CD4-positive, alpha-beta T cell treated with Interleukin-12 subunit alpha and Interleukin-12 subunit beta, for 1 hour (primary cell): ENCODE measurements at places on chromosomes 2 and 18.
A peak's percentile ranks its signal among the peaks of the same experiment; 100 is the strongest.

DNA sequence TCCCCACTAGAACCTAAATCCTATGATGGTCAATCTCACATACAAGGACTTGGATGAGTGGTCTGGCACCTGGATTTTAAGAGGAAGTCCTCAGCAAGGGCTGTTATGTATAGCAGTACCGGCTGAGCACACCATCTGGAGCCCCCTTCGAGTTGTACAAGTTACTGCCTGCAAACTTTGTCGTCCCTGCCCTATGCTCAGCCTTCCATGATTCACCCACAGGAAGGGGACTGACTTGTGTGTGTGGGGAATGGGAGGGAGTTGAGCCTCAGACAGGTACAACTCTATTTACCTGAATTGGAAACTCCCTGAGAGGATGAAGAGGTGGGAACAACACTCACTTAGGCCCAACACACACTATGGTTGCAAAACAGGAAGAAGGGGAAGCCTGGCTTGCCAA, 186.6 kb downstream of the MYO5B start:
- DNase-seq = no peak

GRCh38 chr2:112730216-112730615, 9.4 kb downstream of the NT5DC4 start:
- no peak for DNase-seq

- no peak for DNase-seq
Measured at GRCh38 chr18:37287601-37288000, 278.0 kb downstream of the CELF4 start.

DNA sequence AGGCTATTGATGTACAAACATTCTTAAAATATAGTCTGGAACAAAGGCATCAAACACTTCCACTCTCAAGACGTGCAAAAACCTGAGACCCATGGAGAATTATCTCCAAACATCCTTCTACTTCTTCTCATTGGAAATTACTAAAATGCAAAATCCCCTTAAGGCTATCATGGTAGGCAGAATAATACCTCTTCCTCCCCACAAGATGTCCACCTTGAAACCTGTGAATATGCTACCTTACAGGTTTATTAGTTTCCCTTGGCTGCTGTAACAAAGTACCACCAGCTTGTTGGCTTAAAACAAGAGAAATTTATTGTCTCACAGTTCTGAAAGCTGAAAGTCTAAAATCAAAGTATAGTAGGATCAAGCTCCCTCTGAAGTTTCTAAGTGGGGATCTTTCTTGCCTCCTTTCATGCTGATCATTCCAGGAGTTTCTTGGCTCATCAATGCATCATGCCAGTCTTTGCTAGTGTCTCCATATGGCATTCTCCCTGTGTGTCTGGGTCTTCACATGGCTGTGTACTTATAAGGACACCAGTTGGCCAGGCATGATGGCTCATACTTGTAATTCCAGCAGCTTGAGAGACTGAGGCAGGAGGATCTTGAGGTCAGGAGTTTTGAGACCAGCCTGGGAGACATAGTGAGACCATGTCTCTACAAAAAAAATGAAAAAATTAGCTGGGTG, 163.7 kb upstream of the NCK2 start:
- DNase-seq = no peak

DNA sequence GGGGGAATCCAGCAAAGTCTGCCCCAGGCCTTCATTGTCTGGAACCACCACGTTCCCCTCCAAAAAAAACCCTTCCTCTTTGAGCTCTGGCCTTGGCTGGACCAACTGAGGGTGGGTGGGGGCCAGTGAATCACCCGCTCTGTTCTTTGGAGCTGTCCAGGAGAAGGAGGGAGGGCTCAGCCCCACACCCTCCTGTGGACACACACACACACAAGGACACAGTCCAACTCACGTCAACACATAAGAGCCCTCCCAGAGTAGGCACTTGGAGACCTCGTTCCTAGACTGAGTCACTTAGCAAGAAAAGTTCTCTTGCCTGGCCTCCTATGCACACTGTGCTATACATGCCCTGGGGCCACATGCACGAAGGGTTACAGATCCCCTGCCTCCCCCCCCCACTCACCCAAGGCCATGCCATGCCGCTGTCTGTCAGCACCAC, 1.2 kb upstream of the TNS1 start:
- DNase-seq = no peak

DNA sequence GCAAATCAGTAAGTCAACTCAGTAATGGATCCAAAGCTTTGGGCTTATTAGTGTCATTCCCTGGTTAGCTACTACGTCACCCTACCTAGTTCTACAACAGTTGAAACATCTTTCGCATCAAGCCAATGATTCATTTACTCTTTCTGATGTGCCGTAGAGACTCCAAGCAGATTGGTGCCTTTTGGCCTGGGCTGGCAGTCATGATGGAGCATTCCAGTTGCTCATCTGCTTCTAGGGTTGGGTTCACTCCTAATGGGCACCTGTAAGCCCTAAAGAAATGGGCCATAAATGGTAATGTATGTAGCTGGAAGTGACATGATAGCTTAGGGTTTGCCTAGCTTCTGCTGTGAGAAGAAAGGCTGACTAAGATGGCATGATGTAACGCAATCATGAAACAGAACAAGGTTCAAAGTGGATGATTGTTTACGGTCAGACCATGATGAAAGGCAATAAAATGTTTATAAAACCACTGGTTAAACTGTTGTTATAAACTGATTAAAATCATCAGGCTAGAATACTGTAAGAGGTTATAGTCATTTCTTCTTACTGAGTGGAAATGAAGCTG, 20.4 kb upstream of the CCL20 start:
- DNase-seq = no peak

- DNase-seq = no peak
Measured at GRCh38 chr2:54726940-54727339, 3.5 kb downstream of the EML6 start.

- DNase-seq = no peak
Measured at GRCh38 chr2:20540587-20541293, 93.9 kb downstream of the RHOB start.

DNA sequence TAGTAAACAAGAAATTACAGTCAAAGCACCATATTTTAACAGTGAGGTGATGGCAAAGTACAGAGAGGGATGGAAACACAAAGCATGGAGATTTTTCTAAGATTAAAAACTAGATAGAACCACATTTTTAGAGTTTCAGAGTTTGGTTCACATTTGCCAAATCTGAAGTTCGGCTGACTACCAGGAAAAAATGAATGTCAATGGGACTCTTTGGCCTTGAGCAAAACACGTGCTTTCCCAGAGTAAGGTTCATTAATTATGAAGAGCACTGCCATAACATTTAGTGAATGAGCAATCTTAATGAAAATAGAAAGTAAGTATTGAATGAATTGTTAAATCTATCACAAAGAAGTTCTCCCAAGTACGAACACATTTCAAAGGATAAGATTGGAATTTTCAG, 571.2 kb upstream of the VRK2 start:
- DNase-seq = no peak

DNA sequence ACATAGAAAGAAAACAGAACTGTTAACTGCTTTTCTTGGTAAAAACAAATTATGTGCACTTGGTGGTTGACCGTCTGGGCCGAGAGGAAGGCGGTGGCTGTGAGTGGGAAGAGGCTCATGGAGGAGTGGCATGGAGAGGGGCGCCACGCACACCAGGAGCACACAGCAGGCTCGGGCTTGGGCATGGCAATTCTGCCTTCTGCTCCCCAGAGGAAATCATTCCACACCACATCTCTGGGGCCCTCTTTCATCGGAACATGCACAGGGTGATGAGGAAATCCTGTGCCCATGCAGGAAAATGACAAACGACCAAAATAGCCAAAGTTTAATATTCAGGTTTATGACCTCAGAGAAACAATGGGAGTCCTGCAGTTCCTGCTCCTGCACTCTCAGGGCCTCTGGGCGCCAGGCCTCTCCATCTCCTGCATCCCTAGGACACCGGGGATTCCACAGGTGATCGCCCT, 26.4 kb downstream of the WDFY1 start:
- no peak for DNase-seq

- DNase-seq = no peak
Measured at GRCh38 chr2:62014102-62014501, 108.6 kb downstream of the COMMD1 start.

DNA sequence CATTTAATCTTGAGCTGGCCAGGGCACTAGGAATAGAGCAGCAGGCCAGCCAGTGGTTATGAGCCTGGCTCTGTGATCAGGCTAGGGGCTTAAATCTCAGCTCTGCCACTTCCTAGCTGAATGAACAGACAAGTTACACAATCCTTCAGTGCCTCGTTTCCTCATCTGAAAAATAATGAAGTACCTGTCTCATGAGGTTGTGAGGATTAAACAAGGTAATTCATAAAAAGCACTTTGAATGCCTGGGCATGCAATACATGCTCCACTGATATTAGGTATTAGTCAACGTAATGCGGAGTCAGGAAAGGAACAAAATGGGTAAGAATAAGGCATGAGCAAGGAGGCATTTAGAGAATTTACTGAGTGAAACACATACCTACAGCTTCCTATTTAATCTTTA, 100.2 kb downstream of the CCBE1 start:
- no peak for DNase-seq

GRCh38 chr2:140804700-140805260, 1326.0 kb downstream of the LRP1B start:
- no peak for DNase-seq

DNA sequence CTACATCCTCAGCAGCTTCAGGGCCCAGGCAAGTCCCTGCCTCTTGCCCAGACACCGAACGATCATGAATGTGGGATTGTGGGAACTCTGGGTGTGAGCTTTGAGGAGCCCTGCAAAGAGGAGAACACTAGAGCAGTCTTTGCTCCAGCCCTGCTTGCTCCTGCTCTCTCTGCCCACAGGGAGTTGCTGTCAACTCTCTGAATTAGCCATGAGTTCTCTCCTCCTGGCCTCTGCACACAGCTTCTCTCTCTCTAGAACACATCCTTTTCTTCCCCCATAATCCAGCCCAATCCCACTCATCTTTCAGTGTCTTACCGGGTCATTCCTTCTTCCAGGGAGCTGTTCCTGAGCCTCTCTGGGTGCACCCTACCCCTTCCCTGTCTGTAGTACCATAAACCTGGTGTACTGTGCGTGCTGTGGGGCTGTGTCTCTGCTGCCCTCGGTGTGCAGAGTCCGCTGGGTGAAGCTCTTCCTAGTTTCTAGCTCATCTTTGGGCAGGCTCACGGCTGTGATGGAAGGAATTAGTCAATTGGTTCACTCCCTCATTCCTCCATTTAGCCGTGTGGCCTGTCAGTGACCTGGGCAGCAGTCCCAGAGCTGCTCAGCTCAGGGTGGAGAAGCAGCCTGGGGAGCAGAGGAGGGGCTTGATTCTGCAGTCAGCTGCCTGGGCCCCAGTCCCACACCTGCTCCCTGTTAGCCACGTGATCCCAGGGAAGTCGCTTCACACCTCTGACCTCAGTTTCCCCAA, 132.9 kb upstream of the HDAC4 start:
- DNase-seq = no peak

GRCh38 chr2:174180165-174180724, 68.1 kb downstream of the OLA1 start:
- DNase-seq = no peak

DNA sequence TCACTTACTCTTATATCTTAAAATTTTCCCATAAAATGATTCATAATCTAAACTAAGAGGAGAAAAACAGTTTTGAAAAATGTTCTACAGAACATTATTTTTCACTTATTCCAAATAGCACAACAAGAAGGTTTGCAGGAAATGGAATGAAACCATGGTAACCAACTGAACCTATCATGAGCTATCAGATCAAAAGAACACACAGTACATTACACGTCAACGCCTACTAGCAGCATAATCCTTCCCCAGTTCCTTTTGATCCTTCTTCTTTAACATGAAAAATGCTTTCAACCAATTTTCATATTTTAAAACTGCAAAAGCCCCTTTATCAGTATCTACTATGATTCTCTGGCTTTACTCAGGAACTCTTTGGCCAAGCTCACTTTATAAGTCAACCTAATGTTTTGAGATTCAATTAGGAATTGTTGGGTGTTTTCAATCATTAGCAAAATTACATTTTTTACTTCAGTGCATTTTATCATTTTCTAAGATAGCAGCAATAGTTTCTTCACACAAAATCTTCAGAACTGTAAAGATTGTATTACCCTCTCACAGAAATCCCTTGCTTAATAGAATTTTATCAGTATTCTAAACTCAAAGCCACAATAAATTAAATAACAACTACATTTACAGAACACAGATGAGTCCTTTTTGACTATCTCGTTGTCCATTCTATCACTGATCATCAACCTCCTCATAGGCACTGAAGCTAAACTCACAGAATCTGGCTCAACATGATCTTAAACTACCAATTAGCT, 102.5 kb downstream of the CHN1 start:
- DNase-seq = peak; percentile 54

DNA sequence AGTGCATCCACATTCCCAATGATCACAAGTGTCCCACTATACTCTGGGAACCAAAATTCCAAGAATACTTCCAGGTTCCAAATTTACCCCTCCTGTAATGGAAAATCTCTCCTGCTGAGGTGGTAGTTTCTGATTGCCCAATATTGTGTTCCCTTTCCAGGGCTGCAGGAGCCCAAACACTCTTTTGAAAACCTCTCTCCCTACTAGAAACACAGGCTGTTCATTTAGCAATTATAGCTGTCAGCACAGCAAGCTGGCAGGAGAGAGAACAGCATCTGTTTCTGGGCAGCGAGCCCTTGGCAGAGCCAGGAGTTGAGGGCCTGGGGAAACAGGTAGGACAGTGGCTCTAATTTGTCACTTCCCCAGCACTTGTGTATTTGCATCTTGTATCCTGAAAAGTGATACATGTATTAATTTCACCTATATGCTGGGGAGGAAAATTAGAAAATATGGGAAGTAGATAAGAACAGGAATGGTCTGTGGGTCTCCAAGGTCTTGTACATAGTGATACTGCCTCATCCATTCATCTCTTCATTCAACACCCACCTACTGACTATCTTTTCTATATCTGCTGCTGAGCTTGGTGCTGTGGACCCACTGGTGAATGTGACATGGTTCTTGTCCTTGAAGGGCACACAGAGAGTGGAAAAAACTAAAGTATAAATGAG, 16.9 kb upstream of the PAIP2B start:
- no peak for DNase-seq

GRCh38 chr2:18976168-18976961, 382.1 kb downstream of the OSR1 start:
- no peak for DNase-seq

- DNase-seq = no peak
Measured at GRCh38 chr2:69659349-69659748, 15.8 kb upstream of the AAK1 start.

- DNase-seq = no peak
Measured at GRCh38 chr2:146544701-146545100, 1300.1 kb upstream of the ACVR2A start.

DNA sequence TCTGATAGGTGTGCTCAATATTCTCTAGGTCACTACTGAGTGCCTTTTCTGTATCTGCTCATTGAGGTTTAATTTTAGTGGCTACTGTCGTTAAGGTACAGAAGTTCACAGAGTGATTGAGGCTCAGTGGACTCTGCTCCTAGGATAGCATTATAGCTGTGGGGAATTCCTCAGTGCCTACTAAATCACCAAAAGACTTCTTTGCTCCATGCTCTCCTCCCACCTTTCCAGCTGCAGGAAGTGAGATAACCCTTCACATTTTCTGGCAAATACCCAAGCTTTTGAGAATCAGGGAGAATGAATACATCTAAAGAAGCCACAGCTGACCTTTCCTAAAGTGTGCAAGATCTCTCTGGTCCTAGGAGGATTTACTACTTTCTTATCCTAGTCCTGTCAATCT, 95.2 kb upstream of the FSIP2 start:
- DNase-seq = no peak
